ENCODE measurements at places on chromosomes 13 and 19. TPM values are rescaled to one million over a fixed set of nuclear protein-coding genes. Genes with fewer than 3 reads are reported as not detected.

Gene FFAR3
- total RNA-seq = not detected

Gene BAX
- total RNA-seq = 157 TPM

Gene SERPINE3
- not detected for total RNA-seq

Gene UBE2L5
- total RNA-seq = not detected

Gene CACNG6
- total RNA-seq = 1.6 TPM

Gene PABPC3
- total RNA-seq = 0.09 TPM

Gene OCEL1
- total RNA-seq = 1.8 TPM

Gene SIAH3
- total RNA-seq = under 0.01 TPM

Gene CLDN10
- not detected for total RNA-seq

Gene LILRA5
- not detected for total RNA-seq

Gene NDUFA13
- 295 TPM for total RNA-seq

Gene SLC10A2
- not detected for total RNA-seq

Gene UPF1
- total RNA-seq = 62.9 TPM

Gene PPM1N
- total RNA-seq = 0.90 TPM

Gene THSD1
- 26.5 TPM for total RNA-seq

Gene PCDH20
- total RNA-seq = not detected
